ENCODE measurements at places on chromosomes 13 and 19. TPM values are rescaled to one million over a fixed set of nuclear protein-coding genes. Genes with fewer than 3 reads are reported as not detected.
A peak's percentile ranks its signal among the peaks of the same experiment; 100 is the strongest.

DNA sequence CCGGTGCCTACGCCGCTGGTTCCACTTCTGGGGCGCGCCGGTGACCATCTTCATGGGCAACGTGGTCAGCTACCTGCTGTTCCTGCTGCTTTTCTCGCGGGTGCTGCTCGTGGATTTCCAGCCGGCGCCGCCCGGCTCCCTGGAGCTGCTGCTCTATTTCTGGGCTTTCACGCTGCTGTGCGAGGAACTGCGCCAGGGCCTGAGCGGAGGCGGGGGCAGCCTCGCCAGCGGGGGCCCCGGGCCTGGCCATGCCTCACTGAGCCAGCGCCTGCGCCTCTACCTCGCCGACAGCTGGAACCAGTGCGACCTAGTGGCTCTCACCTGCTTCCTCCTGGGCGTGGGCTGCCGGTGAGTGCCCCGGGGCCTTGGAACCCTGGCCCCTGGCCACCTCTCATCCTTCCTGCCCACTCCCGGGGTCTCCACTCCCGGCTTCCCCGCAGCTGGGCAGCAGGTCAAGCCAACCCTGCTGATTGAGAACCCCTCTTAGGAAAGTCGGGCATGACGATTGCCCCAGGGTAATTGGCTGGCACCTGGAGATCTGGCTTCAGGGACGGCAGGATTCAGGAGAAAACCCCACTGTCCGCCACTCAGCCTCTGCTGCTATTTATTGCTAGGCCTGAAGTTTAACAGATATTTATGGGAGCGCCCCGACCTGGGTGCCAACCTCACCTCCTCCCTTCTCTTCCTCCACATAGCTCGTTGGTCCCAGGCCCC is 39.1 kb downstream of the TRPM4 start:
- DNase-seq, result no peak

- DNase-seq, result peak; percentile 58
Observed at GRCh38 chr13:62512194-62513141, 1096.8 kb upstream of the PCDH20 start.

DNA sequence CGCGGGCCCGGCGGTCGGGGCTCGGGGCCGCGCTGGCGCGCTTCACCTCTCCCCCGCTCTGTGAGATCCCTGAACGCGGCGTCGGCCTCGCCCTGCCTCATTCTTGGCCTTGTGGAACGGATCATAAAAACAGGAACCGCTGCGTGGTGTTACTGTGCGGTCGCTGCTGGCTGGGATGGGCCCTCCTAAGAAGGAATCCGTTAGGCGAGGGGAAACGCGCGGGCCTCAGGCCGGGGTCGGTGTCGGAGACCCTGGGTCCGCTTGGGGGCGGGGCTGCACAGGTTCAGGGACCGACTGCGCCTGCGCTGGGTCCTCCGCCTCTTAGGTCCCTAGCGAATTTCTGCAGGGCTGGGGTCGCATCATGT is 381 bp downstream of the CKAP2 start:
- DNase-seq, result peak; percentile 41

DNA sequence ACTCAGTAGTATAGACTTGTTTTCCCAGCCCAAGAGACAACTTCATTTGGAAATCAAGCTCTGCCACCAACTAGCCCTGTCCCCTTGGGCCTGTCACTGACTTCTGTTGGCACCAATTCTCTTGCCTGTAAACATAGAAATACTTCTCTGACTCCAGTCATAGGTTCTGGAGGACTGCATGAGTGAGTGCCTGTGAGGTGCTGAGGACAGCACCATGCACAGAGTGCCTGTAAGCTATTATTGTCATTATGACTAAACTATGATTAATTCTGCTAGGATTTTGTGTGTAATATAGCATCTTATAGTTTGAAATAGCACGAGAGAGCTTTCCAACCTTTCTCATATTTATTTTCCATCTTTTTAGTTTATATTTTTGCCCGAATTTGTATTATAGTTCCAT is 247.9 kb downstream of the MYO16 start:
- DNase-seq, result peak; percentile 51

GRCh38 chr13:66375756-66376155 is 854.4 kb downstream of the PCDH9 start:
- no peak for DNase-seq

SELENOV gene
- not detected for total RNA-seq

BBC3 gene
- 2.4 TPM for total RNA-seq

FFAR1 gene
- not detected for total RNA-seq

FGF14 gene
- total RNA-seq, result not detected

PSG1 gene
- total RNA-seq, result not detected

ANGPTL4 gene
- total RNA-seq, result 6.7 TPM
